ENCODE measurements at places on chromosomes 3 and 15.

GRCh38 chr15:49145651-49146609 is 9.5 kb downstream of the COPS2 start:
- DNase-seq = no peak

- no peak for DNase-seq
These were observed 10.8 kb downstream of the PDCD10 start for GRCh38 chr3:167723872-167724271.

DNA sequence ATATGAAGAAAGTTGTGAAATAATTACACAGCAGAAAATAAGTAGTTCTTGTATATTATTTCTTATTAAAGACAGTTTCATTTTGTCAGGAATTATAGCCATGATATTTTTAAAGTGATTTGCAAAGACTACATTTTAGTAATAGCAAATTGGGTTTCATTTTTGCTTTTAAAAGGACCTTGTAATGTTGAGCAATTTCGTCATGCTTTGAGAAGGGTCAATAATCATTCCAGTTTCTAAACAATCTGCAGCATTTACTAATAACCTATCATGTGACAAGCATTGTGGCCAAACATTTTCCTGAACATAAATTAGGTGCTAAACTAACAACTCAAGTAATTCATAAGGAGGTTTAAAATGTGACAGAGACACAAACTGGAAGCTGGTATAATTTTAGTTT is 214.4 kb upstream of the CBLB start:
- no peak for DNase-seq

- DNase-seq = no peak
These were observed 54.0 kb upstream of the GCNT3 start for GRCh38 chr15:59557581-59557980.

DNA sequence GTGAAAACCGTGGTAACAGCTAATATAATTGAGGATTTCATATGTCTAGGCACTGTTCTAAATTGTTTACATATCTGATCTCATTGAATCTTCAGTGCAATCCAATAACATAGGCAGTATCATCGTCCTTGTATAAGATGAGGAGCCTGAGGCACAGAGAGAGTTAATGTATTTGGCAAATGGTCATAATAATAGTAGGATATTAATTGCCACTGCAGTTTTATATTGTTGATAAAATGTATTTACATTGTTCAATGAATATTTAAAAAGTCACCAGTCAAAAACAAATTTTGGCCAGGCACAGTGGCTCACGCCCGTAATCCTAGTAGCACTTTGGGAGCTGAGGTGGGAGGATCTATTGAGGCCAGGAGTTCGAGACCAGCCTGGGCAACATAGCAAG is 88.5 kb downstream of the EEFSEC start:
- no peak for DNase-seq

DNA sequence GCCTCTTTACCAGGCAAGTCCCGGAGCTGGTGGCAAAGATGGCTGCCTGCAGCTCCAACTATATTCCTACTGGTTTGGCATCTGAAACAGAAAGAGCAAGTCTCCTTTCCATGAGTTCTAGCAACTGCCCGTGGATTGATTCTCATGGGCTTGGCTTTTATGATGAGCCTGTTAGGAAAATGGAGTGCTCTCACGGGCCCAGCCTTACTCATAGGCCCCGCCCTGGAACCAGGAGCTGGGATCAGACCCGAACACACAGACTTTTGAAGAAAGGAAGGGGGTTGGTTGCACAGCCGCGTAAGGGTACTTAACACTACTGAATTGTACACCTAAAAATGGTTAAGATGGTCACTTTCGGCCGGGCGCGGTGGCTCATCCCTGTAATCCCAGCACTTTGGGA is 2.9 kb downstream of the NRROS start:
- DNase-seq = no peak

GRCh38 chr3:143963946-143964345 is 7.7 kb upstream of the DIPK2A start:
- no peak for DNase-seq

DNA sequence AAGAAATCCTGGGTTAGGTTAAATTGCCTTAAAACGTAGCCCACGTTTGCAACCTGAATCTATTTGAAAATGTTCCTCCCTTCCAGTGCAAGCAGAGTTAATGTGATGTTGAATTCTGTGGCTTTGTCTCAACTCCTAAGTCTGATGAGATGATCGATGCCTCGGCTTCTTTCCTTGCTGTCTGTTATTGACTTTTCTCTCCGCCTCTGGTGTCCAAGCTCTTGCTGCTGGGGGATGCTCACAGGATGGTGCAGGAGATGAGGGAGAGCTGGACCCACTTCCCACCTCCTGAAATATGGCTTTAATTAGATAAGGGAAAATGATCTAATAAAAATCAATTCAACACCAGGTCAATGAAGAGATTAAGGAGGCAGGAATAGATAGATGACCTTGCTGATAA is 407.9 kb upstream of the RGMA start:
- no peak for DNase-seq

- DNase-seq = no peak
These were observed 1.0 kb downstream of the USF3 start for GRCh38 chr3:113695431-113695785.

DNA sequence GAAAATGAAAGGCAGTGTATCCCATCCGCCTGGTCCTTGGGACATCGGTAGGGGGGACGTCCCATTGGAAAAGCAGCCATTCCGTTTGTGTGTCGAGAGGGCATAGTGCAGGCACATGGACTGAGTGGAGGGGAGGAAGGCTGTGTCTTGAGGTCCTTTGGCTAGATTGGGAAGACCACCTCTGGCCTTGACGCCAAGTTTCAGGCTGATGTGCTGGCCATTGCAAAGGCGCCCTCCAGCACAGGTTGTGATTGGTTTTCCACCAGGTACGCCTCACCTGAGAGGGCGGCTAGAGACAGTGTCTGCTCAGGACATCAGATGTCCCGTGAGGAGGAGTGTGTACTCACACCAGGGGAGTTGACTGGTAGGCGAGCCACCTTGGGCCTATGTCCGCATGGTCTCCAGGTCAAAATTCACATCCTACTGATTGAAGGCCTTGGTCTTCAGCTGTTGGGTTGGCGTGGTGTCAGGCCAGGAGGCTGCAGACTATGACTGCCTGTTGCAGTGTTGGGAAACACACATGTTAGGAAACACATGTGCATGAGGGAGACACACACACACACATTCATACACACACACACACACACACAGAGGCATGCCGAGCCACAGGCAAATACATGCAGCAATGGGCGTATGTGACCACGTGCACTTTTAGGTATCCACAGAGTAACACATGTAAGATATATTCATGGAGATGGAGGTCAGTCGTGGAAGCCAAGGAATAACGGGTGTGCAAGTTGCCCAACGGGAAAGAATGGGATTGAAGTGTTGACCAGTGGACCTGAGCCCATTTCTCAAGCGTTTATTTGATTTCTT is 98.4 kb downstream of the SNRPN start:
- DNase-seq = no peak

GRCh38 chr3:45655906-45656305 is 33.3 kb upstream of the SACM1L start:
- no peak for DNase-seq

DNA sequence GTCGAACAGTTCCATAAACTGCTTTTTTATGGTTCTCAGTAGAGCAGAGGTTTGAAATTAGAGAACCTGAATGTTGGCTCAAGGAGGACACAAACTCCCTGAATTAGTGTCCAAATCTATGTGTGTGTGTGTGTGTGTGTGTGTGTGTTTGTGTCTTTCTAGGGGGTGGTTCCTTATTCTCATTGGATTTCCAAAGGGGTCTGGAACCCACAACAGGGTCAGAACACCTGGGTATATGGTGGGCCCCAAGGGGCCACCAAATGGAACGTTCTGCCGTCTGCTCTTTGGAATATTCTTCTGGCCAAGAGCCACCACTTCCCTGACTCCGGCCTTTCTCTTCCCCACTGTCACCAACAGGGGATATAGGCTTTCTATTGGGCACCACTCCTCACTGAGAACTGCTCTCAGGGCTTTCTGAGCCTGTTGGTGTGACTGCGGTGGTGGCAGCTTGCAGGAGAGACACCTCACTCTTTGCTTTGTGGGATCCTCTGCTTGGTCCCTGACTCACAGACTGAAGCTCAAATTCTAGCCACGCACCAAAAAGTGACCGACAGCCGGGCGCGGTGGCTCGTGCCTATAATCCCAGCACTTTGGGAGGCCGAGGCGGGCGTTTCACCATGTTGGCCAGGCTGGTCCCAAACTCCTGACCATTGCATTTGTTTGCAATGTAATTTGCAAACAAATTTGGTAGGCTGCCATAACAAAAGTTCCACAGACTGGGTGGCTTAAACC is 47.5 kb upstream of the IDH2 start:
- DNase-seq = no peak

GRCh38 chr3:190242147-190242546 is 80.1 kb downstream of the CLDN1 start:
- no peak for DNase-seq

- no peak for DNase-seq
These were observed 3.9 kb upstream of the IGF2BP2 start for GRCh38 chr3:185828755-185829154.

- DNase-seq = no peak
These were observed 256.3 kb upstream of the TMCO5A start for GRCh38 chr15:37678124-37678523.

- no peak for DNase-seq
These were observed 308.0 kb upstream of the ATP11B start for GRCh38 chr3:182485301-182485700.

DNA sequence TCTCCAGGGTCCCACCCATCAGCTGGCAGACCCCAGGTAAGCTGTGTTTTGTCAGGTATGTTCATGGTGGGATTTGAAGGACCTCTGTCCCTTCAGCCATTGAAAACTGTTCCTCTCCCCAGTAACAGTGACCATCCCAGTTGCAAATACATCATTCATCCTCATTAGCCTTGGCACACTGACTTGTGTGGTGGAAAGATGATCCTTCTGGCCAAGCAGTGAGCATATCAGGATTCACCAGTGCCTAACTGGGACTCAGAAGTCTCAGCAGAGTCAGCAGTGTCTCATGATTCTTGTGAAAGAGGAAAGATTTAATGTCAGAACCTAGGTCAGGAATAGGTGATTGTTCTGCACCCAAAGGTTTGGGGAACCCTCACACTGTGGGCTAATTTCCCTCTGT is 90.2 kb downstream of the DNAJB8 start:
- no peak for DNase-seq

DNA sequence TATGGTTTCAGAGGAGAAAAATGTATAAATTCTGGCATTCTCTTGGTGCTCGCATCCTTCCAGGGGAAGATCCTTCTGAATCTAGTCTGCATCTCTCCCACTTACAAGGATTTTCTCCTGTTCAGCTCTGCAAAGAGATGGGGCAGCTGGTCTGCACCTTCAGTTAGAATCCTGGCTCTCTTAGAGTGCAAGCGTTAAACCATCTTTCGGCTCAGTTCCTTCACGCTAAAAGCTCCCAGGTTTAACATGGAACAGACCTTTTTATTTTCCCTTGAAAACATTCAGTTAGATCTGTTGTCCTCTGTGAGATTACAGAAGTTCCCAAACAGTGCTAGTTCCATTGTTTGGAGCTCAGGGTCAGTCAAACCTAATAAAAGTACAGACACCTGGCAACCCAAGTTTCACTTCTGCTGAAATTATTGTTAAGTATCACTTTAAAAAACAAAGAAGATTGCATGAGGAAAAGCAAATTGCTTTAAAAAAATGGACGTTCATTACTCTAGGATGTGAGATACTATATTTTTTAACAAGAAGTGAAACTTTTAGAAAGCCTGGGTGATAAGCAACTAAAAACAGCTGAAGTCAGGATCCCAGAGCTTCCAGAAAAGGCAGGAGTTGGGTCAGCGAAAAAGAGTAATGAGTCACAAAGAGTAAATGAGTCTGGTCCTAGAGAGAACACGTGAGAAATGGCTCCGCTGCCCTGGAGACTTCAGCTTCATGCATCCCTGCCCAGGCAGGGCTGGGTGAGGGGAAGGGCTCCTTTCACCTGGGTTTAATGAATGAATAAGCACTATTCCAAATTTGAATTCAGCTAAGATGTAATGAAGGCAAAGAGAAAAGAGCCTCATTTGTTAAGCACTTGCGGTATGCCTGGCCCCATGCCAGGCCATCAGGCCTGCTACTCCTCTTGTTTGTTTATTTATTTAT is 63.3 kb downstream of the ABTB1 start:
- DNase-seq = peak; percentile 61

DNA sequence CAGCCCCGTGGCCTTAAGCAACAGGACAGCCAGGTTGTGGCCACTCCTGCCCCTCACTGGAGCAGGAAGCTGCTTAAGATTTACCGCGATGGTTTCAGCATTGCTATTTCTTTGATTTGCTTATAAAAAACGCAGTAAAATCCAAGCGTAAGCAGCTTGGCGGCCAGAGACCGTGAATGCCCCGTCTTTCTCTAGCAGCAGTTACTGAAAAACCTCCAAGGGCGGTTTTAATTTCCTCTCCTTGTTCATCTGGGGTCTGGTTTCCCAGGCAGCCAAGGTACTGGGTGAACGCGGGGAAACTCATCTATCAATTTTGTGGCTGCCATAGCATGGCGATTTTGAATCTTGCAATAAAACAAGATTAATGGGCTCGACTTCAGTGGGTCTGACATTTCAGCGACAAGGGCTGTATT is 130.3 kb downstream of the MINAR1 start:
- DNase-seq = no peak

GRCh38 chr3:13093687-13094086 is 20.5 kb upstream of the IQSEC1 start:
- no peak for DNase-seq

DNA sequence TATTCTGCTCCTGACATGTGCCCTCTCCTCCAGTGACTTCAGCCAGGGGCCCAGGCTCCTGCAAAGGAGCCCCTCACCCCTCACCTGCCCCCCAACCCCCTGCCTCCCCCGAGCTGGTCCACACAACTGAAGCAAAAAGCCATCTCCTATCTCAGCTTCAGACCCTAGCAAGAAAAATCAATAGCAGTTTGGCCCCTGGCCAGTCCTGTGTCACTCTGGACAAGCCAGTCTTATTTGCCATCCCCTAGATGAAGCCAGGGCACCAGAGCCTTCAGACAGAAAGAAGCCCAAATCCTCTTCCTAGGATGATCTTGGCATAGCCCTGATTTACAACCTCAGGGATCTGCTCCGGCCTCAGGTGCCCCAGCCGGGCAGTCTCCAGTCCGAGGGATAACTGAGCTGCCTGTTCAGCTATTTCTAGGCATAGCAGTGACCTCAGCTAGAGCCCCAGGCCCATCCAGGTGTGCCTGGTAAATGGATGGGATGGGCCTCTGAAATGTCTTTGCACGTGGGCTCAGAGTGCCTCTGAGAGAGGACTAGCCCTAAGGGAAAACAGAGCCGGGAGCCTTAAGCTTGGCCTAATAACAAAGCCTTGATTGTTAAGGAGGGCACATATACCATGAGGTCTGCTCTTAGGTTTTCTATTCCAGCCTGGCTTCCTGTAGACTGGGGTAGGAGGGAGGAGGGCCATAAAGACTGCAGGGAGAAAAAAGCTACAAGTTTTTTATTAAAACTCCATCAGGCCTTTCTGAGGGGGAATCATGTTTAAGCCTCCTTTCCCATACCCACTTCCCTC is 242.0 kb downstream of the SHQ1 start:
- DNase-seq = no peak
